Stimulated activated naive CD4-positive, alpha-beta T cell (primary cell): ENCODE measurements at places on chromosomes 6 and 20.
A peak's percentile ranks its signal among the peaks of the same experiment; 100 is the strongest.

DNA sequence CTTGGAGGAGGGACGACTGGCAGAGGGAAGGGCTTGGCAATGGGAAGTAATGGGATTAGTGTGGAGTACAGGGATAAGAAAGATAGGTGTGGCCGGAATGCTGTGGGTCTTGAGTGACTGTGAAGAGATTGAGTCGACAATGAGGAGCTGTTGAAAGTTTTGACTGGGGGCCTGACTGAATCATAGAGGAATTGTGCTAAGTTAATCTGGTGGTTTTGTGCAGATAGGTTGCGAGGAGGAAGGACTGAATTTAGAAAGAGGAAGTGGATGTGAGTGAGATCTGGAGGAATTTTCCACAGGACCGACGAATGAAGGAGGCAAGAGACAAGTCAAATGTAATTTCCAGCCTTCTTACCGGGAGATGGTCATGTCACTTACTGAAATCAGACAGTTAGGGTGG, 143.9 kb upstream of the RALGAPA2 start:
- DNase-seq, result no peak

DNA sequence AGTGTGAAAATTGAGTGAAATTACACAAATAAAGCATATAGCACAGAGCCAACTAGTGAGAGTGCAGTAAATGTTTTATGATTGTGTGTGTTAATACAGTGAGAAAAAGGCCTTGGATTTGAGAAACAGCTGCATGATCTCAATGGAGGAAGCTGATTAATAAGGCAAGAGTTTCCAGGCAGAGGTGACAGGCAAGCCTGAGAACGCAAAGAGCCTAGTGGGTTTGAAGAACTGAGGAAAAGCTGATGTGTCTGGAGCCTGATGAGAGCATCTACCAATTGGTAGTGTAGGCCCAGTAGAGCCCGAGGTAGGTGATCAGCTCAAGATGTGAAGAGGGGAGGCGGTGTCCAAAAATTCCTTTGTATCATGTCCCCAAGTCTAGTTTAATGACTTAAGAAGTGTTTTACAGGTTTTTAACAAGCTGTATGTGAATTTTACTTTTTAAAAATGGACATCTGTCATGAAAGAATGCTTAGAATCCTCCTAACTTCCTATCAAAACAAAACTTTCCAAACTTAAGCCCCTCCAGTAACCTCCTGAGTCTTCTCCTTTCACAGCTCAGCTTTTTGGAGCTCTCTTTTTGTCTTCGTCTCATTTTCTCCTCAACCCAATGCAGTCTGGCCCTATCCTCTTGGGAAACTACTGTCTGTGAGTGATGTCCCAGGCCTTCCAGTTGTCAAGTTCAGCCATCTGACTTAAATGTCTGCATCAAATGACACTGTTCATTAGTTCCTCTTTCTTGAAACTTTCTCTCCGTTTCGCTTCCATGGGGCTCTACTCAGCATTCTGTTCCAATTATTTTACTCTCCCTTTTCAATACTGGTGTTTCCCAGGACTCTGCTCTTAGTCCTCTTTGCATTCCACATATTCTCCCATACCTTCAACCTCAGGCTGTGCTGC, 1.2 kb downstream of the CDC40 start:
- DNase-seq, result no peak

DNA sequence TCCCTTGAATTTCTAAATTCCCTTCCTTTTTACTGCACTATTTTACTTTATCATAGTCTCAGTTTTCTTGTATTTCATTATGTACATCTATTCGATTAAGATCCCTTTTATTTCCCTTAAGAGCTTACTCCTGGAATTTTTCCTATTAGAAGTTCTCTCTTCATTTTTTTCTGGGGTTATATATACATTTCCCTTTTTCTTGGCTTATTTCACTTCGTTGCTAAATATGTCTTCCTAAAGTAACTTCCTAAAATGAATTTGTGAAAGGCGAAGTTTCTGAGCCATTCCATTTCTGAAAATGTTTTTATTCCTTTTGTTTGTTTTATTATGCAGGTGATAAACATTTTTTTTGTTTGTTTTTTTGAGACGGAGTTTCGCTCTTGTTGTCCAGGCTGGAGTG, 5.9 kb upstream of the CD109 start:
- DNase-seq, result no peak

DNA sequence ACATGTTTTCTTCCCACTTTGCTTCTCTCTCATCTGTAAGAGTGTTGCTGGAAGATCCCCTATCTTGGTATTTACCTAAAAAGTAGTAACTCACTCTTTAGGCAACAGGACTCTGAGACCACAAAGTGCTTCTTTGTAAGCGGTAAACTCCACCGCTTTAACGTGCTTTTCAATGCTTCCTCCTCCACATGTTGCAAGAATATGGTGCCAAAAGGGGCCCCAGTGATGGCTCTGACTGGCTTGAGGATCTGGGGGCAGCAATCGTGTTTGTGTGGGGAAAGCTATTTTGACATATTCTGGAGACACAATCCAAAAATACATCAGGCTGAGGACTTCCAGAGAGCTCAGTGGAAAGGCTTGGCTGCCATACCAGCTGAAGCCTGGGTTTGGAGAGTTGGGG, 12.4 kb upstream of the CPNE5 start:
- DNase-seq, result no peak

DNA sequence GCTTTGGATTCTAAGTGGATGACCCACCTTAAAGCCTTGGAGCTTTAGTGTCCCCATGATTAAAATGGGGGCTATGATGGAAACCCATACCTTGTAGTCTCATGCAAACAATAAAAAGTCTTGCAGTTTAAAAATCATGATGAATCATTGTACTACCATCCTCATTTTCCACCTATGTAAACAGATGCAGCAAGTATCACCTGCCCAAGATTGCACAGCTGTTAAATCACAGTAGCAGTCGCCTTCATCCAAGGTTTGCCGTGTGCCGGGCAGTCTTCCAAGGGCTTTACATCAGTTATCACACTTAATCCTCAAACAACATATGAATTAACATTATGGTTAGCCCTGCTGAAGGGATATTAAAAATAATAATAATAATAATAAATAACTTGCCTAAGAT, 210.3 kb downstream of the FOXA2 start:
- DNase-seq, result no peak

- DNase-seq, result no peak
Observed at GRCh38 chr6:133568970-133569889, 319.7 kb upstream of the TCF21 start.

DNA sequence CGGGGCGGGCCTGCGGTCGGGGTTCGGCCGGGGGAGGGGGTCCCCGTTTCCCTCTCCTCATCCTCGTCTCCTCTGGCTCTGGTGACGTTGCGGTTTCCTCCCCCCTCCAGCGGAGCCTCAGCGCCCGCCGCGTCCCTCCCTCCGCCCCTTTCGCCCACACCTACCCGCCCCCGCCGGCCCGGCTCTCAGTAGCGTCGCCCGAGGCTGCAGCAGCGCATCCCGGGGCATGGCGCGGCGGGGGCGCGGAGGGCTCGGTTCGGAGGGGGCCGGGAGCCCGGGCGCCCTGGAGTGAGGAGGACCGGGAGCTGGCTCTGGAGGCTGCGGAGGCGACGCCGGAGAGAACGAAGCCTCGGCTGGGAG, at the start of gene DSE:
DSE (plus strand) TSS at position 188 of the 360 bp plus-strand sequence. CDS start 28,304 bp downstream, outside the sequence.
- peak; percentile 30 for DNase-seq

- DNase-seq, result no peak
Observed at GRCh38 chr6:10081075-10081474, 333.8 kb downstream of the TFAP2A start.

DNA sequence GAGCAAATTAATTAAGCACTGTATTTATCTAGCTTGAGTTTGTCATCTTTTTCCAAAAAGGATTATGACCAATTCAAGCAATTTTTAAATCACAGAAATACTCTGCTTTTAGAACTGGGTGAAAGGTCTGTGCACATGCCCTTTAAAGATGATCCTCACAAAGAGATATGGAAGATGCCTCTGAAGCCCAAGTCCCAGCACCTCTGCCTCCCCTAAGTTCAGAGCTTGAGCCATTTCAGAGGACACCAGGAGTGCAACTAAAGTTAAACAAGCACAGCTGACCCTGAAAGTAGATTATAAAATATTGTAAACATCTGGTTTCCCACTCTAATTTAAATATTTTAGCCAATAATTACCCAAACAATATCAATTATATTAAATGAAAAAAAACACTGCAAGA, 139.5 kb upstream of the BEND6 start:
- no peak for DNase-seq

- DNase-seq, result no peak
Observed at GRCh38 chr6:14456941-14457340, 339.4 kb downstream of the CD83 start.

DNA sequence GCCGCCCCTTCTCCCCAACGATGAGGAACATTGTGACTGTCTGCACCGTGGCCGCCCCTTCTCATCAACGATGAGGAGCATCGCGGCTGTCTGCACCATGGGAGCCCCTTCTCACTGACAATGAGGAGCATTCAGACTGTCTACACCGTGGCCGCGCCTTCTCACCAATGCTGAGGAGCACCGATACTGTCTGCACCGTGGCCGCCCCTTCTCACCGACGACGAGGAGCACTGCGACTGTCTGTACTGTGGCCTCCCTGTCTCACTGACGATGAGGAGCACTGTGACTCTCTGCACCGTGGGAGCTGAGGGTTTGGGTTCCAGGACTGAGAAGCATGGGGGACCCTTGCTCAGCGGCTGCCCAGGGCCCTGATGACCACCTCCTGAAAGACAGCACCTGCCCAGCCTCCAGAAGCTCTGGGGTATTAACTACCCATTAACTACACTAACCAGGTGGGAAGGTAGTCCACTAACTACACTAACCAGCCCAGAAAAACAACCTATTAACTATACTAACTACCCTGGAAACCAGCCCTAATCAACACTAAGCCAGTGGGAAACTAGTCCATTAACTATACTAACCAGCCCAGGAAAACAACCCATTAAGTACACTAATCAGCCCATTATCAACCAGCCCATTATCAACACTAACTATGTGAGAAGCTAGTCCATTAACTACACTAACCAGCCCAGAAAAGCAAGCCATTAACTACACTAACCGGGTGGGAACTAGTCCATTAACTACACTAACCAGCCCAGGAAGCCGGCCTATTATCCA, 116.9 kb downstream of the TAF4 start:
- no peak for DNase-seq

GRCh38 chr6:70124882-70125545, 177.9 kb downstream of the COL9A1 start:
- no peak for DNase-seq
